ENCODE measurements at places on chromosomes 12 and 14.
A peak's percentile ranks its signal among the peaks of the same experiment; 100 is the strongest.

- no peak for DNase-seq
These were observed 12.7 kb upstream of the SLC16A7 start for GRCh38 chr12:59583003-59583712.

DNA sequence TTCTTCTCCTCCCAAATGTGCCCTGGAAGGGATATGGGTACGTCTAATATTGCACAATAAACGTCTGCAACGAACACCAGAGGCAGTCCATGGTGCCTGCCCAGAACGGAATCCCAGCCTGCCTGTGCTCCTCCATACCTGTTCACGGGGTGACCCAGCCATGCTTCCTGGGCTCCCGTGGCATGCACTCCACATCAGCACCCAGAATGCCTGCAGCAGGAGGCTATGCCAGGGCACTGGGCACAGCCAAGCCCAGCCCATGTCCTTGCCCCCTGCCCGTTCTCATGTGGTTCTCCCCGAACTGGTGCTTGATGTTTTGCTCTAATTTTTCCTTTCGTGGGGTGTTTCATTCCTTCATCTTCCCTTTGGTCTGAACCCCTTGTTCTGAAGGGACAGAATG, 404.3 kb downstream of the BCL11B start:
- DNase-seq, result no peak

- DNase-seq, result no peak
These were observed 323.6 kb downstream of the TMTC2 start for GRCh38 chr12:83010169-83010804.

GRCh38 chr12:1655225-1655788, 26.3 kb downstream of the WNT5B start:
- DNase-seq, result no peak

- no peak for DNase-seq
These were observed 57.5 kb downstream of the ARHGAP5 start for GRCh38 chr14:32134448-32135097.

DNA sequence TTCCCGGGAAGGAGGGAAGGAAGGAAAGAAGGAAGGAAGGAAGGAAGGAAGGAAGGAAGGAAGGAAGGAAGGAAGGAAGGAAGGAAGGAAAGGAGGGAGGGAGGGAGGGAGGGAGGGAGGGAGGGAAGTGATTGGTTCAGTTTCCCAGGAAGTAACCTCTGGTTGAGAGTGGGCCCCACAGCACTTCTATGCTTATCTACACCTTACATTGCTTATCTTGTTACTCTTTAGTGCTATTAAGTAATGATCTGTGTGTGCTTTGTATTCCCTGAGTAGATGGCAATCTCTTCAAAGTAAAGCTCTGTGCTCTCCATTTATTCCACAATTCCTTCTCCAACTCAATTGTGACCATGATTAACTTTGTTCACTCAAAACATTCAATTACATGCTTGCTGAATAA, 74.6 kb downstream of the SLC38A4 start:
- DNase-seq, result no peak

DNA sequence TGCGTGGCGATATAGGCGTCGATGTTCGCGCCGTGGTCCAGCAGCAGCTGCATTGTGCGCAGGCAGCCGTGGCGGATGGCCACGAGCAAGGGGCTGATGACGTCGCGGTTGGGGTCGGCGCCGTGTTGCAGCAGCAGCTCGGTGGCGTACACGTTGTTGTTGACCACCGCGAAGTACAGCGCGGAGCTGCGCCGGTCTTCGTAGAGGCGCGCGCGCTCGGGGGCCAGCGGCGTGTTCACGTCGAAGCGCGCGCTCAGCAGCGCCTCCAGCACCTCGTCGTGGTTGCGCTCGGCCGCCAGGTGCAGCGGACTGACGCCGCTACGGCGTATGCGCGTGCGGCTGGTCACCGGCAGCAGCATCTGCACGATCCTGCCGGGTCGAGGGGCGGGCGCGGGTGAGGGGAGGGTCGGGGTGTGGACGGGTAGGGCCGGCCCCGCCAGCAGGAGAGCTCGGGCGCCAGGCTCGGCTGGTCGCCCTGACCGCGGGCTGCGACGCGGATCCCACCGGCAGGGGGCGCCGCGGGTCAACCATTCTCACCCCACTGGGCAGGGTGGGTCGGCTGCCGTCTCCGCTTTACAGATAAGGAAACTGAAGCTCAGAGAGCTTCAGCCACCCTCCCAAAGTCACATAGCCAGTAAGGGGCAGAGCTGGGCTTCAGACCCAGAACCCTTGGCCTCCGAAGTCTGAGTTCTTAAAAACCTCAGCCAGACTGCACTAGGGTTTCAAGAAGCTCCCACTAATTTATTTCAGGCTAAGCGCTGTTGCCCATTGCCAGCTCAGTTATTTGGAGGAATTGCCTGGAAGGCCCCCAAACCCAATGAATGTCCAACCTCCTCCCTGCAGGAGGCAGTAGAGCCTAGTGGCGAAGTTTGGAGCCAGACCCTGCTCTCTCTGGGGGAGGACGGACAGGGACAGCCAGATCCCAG, 12.4 kb downstream of the FAM181A start:
- DNase-seq, result peak; percentile 80
